ENCODE measurements at places on chromosomes 3 and 15.

GRCh38 chr3:181432992-181433391 lies 278.7 kb upstream of the SOX2 start:
- no peak for DNase-seq

GRCh38 chr3:127748754-127749327 lies 73.5 kb downstream of the MGLL start:
- DNase-seq = no peak

- DNase-seq = no peak
Measured at GRCh38 chr3:197368821-197369220, 70.4 kb upstream of the DLG1 start.

- no peak for DNase-seq
Measured at GRCh38 chr15:40287968-40288367, 5.1 kb upstream of the ANKRD63 start.

DNA sequence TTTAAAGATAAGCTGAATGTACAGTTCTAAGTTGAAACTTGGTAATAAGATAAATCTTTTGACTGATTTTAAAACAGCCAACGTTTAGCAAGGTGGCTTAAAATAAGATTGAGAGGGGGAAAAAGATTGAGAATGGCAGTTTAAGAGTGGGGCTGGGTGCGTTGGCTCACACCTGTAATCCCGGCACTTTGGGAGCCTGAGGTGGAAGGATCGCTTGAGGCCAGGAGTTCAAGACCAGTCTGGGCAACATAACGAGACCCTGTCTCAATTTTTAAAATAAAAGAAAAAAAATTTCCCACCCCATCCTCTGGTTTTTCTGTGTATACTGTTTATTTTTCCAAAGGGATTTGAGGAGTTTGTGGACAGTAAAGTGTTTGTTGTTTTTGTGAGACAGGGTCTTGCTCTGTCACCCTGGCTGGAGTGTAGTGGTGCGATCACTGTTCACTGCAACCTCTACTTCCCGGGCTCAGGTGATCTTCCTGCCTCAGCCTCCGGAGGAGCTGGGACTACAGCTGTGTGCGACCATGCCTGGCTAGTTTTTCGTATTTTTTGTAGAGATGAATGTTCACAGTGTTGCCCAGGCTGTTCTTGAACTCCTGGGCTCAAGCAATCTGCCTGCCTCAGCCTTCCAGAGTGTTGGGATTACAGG lies 3.0 kb downstream of the MAPK6 start:
- no peak for DNase-seq

DNA sequence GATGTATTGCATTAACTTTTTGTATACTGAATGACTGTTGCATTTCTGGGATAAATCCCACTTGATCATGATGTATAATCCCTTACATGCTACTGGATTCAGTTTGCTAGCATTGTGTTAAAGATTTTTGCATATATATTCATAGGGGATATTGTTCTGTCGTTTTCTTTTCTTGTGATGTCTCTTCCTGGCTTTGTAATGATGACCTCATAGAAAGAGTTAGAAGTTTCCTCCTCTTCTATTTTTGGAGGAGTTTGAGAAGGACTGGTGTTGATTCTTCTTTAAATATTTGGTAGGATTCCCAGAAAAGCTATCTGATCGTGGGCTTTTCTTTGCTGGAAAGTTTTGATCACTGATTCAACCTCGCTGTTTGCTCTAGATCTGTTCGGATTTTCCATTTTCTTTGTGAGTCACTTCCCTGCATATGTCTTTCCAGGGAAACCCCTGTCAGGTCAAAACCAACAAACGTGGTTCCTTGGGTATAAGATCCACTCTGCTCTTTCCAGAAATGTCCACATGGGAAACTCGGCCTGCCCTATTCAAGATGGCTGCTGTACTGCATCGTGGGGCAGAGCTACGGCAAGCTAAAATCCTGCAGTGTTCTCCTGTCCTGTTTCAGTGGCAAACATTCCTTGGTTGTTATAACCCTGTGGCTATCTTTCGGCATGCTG lies 120.4 kb downstream of the GABRG3 start:
- DNase-seq = no peak

GRCh38 chr15:69729167-69729748 lies 276.6 kb downstream of the RPLP1 start:
- DNase-seq = no peak

DNA sequence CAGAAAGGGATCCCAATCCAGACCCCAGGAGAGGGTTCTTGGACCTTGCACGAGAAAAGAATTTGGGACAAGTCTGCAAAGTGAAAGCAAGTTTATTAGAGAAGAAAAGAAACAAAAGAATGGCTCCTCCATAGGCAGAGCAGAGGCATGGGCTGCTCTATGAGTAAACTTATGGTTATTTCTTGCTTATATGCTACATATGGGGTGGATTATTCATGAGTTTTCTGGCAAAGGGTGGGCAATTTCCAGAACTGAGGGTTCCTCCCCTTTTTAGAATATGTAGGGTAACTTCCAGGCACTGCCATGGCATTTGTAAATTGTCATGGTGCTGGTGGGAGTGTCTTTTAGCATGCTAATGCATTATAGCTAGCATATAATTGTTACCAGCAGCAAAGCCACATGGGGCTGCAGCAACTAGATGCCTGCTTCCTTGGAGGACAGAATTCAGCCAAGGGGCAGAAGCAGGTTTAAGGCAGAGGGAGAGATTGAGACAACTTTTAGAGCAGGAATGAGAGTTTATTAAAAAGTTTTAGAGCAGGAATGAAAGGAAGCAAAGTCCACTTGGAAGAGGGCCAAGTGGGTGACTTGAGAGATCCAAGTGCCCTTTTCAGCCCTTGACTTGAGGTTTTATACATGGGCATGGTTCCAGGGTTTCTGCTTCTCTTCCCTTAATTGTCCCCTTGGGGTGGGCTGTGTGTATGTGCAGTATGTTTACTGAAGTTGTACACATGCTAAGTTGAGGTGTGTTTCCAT lies 41.3 kb downstream of the METTL6 start:
- no peak for DNase-seq

GRCh38 chr3:5036858-5037257 lies 57.6 kb downstream of the BHLHE40 start:
- no peak for DNase-seq

- DNase-seq = no peak
Measured at GRCh38 chr15:62648954-62649353, 393.6 kb upstream of the TPM1 start.

GRCh38 chr3:10855083-10855870 lies 39.2 kb downstream of the SLC6A11 start:
- no peak for DNase-seq

- no peak for DNase-seq
Measured at GRCh38 chr3:37673401-37673800, 188.3 kb upstream of the CTDSPL start.

- DNase-seq = no peak
Measured at GRCh38 chr3:136664771-136665170, 87.4 kb downstream of the STAG1 start.

Data from brain (organoid and tissue), 16 donors.